Stimulated activated CD4-positive, alpha-beta T cell treated with anti-CD3 and anti-CD28 coated beads, Interleukin-4, amount 100 ng/mL, for 4 hours (primary cell): ENCODE measurements at places on chromosomes 7 and 10.

DNA sequence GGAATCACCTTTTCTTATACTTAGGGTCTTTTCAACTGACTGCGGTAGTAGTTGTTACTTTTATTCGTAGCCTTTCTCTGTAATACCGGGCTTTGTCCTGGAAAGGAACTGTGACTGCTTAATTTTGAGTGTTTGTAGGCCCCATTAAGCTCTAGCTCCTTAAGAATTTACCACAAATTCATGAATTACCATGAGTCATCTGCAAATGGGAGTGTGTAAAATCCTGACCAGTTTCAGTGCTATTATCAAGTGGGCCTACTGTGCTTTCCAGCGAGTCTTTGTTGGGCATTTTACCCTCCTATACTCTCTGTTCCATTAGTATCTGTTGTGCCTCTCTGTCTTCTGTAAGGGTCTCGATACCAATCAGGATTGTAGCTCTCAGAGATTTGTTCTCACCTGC is 49.7 kb downstream of the ZMYND11 start:
- no peak for DNase-seq

- no peak for DNase-seq
Observed at GRCh38 chr10:107409522-107409921, 245.0 kb upstream of the SORCS1 start.

DNA sequence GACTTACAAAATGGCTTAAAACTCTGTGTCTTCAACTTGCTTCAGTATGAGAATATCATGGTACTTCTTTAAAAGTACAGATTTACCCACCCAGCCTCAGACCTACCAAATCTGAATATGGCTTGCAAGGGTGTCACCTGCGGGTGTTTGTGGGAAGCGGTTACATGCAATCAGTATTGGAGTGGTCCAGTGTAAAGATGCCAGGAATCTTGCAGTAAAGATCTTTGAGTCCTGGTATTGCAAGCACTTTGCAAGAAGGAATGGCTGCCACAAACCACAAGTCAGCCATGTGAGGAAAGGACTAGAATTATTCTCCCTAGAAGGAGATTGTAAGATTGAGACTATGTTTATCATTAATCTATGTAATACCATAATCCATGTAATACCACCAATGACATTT is 115.1 kb downstream of the PON1 start:
- no peak for DNase-seq

DNA sequence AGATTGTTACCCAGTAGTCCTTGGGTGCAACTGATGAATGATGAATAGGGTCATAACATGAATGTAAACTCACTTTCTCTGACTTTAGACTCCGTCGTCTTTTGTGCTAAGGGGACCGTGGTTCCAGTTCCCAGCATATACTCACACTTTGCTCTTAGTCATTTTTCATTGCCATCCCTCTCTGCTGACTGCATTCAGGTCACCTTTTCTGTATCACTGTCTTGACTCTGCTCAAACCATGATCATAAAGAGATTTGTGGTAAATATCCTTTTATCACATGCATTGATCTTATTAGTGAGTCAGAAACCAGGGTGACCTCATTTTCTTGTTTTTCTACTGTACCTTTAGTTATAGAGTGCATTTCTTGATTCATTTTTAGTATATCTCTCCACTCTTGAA is 141.1 kb upstream of the AGR3 start:
- peak; percentile 4 for DNase-seq

DNA sequence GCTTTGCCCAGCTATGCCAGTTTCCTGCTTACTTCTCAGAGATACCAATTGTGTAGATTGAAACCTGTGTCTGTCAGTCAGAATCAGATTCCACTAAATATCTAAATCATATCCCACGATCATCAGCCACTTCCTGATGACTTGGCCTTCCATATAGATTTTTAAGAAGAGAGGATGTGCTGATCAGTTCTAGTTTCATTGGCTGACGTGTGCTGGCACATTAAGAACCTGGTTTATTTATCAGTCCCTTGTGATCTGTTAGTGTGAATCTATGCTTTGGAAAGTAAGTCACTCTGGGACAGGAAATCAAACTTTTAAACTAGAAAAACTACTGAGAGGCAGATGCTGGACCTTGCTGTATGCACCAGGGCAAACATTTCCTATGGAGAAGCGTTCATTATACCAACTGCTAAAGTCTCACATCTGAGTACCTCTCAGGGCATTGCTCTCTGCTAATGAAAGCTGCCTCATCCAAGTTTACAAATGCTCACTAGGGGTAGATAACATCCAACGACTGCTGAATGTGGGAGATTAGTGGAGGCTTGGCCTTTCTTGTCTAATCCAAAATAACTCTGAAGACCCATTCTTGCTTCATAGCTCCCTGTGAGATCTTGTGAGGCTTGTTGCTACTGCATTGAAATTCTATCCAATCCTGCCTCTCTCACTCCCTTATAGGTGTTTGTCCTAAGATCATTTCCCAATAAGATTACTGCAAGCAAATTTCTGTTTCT is 109.1 kb downstream of the ARL4A start:
- no peak for DNase-seq

DNA sequence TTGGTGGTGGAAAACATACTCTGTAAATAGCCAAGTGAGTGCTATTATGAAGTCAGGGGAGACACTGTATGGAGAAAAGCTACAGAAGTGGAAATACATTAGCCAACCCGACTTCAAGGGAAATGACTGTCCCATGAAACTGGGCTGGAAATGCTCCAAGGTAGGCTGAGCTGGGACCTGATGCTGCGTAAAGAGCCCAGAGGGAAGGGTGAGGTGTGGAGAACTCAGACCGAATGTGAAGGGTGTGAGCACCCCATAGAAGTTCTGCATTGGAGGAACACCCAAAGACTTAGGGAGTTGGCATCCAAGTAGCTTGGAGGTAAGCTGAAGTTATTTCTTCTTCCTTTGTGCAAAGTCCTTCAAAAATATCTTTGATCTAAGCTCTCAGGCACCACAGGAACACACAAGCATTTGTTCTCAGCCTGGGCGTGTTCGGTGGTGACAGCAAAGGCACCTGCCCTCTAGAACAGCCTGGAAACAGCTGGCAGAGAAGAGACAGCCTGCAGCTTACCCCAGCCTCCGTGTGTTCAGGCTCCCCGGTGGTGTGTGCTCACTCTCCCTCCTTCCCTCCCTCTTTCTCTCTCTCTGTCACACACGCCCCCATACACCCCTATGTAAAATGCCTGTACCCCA is 19.1 kb upstream of the GJD4 start:
- no peak for DNase-seq

DNA sequence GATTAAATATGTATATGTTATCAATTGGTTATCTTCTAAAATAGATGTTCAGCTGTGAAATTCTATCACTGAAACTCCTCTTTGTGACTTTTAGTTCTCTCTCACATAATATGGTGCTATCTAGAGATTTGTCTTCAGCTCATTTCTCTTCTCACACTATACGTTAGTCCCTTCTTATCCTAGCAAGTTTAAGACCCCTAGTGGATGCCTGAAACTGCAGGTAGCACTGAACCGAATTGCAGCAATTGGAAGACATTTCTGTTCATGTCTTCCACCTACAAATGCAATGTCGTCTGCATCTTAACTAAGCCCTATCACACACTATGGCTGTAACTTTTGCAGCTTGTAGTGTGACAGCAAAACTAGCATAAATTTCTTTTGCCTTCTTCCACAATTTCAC is 442.7 kb upstream of the POM121L12 start:
- no peak for DNase-seq

- DNase-seq: no peak
Observed at GRCh38 chr10:66832781-66833422, 92.9 kb upstream of the LRRTM3 start.

DNA sequence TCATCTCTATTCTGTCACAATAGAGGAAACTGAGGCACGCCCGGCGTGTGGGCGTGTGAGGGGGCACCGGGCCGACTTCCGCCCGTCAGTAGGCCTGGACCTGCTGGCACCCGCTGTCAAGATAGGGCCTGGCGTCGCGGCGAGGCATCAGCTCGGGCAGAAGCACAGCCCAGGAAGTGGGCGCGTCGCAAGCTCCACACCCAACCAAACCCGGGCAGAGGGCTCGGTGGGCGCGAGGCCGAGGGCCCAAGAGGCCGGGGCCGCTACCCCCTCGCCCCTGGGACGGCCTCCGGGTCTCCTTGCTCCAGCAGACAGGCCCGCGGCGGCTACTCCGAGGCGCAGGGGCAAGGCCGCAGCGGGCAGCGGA is 91.2 kb downstream of the SPAG6 start:
- DNase-seq: no peak

DNA sequence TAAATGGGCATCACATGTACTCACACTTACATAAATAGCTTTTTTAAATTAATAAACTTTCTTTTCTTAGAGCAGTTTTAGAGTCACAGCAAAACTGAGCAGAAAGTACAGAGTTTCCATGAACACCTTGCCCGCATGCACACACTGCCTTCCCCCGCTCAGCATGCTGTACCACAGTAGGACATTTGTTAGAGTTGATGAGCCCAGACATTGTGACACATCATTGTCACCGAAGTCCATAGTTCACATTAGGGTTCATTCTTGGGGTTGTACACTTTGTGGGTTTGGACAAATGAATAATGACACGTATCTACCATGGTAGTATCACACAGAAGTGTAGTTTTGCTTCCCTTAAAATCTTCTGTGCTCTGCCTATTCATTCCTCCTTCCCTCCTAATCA is 23.7 kb downstream of the UBN2 start:
- no peak for DNase-seq

- no peak for DNase-seq
Observed at GRCh38 chr10:72315054-72315453, 39.7 kb downstream of the DNAJB12 start.

DNA sequence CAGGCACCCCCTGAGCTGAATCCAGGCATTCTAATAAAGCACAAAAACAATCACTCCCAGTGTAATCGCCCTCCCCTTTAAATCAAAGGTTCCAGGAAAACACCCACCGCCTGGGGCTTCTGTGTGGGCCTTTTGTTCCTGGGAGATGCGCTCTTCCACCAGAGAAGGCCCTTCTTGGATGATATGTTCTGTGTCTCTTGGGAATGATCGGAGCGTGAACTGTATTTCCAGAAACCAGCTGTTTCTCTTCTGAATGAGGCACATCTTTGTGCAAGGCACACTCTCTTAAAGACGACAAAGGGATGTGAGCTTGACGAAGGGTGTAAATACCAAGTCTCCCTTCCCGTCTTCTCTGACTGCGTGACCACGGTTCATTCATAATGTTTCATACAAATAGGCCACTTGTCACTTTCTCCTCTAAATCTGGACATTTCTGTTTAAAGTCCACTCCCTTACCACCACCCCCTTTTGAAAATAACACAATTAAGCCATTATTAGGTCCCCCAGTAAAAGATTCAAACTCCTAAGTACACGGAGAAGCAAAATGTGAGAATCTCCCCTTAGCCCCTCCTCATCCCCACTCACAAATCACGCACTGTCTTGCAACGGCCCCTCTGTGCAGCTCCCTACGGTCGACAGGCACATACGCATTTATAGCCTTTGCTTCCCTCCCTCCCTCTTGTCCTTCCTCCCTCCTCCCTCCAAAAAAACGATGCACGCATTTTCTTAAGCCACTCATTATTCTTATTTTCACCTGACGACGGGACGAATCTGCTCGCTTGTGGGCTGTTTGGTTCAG is 45.6 kb upstream of the ENO4 start:
- no peak for DNase-seq

DNA sequence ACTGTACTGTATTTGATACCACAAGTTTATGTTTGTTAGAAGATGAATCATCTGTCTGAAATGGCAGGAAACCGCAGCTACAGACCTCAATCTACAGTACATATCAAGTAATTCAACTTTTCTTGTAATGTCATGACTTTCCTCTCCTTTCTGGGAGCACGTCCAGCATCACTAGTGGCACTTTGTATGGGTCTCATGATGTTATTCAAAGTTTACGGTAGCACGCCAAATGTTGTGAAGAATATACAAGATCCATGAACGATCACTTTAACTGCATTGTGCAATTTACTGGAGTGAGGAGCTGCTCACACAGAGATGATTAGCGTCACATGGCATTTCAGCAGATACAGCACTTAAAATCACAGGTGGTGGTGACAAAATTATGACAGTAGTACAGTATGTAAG is 257.8 kb upstream of the GNAI1 start:
- DNase-seq: no peak

DNA sequence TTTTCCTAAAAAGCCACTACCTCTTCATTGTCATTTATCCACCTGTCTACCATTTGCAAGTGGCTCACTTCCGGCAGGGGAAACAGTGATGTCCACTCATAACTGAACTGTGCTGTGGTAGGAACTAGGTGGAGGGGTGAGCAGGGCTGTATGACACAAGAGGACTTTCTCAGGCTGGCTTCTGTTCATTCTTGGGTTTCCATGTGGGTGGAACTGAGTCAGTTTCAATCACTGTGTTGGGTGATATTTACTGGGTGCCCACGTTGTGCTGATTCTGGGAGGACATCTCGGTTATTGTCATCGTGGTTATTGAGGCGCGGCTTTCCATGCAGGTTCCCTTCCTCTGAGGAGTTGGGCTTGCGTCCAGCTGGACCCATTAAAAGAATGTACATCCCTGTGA is 38.8 kb downstream of the RAMP3 start:
- DNase-seq: peak; percentile 16

DNA sequence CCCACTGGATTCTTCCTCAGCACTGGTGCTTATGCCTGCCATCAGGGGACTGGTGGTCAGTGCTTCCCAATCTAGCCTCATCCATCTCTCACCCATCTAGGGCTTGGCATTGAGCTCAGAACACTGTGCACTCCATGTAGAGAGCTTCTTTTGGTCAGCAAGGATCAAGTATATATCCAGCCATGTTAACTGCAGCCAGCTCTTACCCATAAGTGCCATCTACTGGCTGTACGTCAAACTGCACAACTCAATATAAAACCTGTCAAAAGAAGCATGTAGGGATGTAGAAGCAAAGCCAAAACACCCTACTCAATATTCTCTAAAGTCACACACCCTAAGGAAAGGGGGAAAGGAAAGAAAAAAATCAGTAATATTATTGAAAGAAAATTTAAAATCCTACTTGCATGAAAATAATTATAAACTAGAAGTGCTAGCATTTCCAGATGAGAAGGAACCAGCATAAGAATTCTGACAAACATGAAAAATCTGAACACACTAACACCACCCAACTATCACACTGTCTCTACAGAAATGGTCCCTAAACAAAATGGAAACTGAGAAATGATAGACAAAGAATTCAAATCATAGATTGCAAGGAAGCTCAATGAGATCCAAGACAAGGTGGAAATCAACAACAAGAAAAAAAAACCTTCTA is 531.1 kb upstream of the STEAP1 start:
- DNase-seq: no peak
